Stimulated activated CD4-positive, alpha-beta T cell treated with anti-CD3 and anti-CD28 coated beads, Interleukin-15, amount 100 ng/mL, for 48 hours (primary cell): ENCODE measurements at places on chromosomes 4 and X.

DNA sequence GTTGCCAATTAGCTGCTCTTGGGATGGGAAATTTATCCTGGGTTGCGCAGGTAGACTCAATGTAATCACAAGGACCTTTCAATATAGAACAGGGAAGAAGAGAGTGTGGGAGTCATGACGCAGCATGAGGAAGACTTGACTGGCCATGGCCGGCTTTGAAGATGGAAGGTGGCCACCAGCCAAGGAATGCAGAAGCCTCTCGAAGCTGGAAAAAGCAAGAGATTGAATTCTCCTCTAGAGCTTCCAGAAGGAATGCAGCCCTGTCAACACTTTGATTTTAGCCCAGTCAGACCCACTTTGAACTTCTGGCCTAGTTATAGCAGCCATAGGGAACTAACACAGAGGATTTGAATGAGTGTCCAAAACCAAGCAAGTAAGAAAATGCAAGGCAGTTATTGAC is 14.7 kb upstream of the SH3KBP1 start:
- DNase-seq = no peak

DNA sequence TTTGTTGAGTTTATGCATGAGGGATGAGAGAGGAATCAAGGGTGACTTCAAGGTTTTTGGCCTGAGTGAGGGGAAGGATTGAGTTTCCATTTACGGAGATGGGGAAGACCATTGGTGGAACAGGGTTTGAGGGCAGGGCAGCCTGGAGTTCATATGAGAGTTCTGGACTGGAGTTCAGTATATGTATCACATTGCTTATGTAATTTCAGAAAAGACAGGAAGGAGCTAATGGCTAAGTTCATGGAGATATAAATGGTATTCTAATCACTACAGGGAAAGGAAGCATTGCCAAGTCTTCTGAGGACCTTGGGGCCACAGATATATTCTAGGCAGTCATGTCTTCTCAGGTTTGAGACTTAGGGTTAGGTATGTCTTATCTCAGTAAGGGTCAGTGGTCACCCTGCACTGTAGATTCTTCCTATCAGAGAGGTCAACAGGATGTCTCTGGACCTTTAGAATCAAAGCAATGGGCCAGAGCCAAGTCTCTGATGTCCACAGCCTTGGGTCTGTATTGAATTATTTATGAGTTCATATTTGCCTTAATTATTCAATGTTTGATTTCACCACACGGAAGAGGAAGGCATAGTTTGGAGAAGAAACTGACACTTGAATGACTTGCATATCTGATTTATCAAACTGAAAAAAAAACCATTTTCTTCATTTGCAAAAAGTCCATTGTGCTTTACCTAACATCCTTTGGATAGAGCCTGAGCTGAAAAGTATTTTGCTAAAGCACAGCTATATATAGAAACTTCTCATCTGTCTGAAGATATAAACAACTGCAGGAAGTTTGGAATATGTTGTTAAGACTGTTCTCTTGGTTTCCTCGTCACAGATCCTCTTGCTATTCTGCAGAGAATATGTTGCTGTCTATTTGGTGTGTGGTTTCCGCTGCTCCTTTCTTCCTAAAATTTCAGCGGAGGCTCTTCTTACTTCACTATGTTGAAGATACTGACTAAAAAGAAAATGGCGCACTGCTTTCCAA is 139.5 kb downstream of the PDGFRA start:
- DNase-seq = no peak

DNA sequence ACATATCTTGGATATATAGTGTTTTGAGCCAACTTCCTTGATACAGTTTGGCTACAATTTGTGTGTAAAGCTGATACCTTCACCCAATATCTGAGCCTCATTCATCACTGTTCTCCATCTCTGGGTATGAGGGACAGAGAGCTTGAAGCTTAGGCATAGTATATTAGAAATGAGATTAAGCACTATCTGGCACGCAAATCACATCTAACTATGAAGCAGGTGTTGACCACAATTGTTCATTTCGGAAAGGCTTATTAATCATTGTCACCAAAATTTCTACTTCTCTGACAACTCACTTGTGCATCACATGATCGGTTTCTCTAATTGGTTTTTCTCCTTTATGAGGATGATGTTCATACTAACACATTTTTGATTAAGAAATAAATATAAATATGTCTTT is 2.1 kb upstream of the POF1B start:
- DNase-seq = no peak

- no peak for DNase-seq
Observed at GRCh38 chr4:123017636-123018395, 95.4 kb upstream of the NUDT6 start.

- DNase-seq = no peak
Observed at GRCh38 chrX:140440876-140441275, 64.0 kb downstream of the SOX3 start.

- no peak for DNase-seq
Observed at GRCh38 chr4:127045861-127046260, 586.9 kb upstream of the INTU start.

- no peak for DNase-seq
Observed at GRCh38 chr4:185013417-185014125, 4.7 kb upstream of the HELT start.

DNA sequence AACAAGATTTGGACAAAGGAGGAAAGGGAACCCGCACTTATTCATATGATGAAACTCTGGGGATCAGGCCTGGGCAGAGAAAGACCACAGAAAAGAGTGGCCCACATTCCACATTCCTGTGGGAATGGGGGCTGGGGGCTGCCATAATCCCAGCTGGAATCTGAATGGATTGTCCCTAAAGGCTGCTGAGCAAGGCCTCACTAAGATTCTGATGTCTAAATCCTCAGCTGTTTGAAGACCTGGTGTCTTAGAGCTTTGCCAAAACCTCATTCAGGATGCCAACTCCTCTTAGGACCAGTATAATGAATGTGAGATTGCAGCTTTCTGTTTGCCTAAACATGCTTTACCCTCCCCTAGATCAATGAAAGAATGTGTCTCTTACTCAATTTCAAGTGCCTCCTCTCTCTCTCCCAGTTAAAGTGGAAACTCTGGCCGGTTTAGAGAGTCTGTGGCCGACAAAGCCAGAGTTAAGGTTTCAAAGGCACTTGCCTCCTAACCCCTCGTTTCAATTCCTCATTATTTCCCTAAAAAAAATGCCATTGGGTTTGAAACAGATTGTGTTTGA is 33.3 kb upstream of the GPC4 start:
- DNase-seq = no peak

DNA sequence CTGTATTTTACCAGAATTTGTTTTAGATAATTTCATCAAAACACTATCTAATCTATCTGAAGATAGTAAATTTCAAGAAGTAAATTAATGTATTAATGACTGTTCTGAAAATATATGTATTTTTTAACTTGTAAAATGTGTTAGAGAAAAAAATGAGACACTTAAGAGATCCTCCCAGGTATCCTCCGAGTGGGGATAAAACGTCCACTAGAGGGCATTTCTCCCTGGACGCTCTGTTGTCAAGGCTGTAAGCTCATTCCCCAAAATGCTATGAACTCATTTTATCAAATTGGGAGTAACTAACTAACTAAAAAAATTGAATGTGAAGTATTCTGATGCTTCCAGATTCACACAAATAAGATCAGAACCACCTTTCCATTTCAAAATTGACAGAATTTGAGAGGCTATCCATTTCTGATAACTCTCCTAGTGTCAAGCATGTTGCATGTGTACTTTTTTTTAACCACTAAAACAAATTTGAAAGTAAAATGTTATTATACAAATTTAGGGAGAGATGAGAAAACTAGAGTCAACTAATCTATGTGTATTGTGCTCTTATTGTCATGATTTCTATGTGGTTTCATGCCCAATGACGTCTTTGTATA is 337.3 kb upstream of the HS3ST1 start:
- DNase-seq = peak; percentile 1

GRCh38 chr4:138572007-138572406 is 329.9 kb upstream of the SLC7A11 start:
- DNase-seq = no peak

GRCh38 chr4:6540879-6541278 is 34.1 kb upstream of the MAN2B2 start:
- no peak for DNase-seq

DNA sequence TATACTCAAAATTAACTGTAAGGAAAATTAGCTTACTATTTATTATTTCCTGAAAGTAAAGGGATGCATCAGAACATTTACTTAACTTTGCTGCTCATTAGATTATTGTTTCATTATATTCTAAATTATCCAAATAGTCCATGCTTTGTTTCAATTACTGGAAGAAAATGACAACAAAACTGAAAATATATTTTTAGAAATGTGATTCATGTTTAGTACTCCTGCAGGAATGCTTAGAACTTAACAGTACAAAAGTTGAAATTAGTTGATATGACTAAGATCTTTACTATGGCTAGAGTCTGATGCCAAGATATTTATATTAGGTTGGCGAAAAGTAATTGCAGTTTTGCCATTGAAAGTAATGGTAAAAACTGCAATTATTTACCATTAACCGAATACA is 660.5 kb upstream of the PABPC4L start:
- no peak for DNase-seq

GRCh38 chr4:153939570-153939969 is 150.7 kb upstream of the SFRP2 start:
- no peak for DNase-seq

GRCh38 chr4:142435599-142436235 is 410.4 kb downstream of the INPP4B start:
- DNase-seq = no peak

DNA sequence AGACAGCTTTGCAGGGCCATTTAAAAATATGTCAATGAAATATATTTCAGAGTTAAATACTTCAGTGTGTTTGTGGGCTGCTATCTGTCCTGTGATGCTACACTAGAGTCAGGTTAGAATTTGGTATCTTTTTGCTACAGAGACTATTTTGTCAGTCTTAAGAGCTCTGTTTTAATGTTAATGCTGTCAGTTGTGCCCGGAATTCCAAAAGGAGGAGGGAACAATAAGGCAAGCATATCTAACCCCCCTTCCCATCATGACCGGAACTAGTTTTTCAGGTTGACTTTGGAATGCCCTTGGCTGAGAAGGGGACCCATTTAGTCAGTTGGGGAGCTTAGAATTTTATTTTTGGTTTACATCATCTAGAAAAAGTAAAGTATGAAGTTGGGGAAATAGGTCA is 34.9 kb upstream of the SLC25A4 start:
- DNase-seq = no peak

DNA sequence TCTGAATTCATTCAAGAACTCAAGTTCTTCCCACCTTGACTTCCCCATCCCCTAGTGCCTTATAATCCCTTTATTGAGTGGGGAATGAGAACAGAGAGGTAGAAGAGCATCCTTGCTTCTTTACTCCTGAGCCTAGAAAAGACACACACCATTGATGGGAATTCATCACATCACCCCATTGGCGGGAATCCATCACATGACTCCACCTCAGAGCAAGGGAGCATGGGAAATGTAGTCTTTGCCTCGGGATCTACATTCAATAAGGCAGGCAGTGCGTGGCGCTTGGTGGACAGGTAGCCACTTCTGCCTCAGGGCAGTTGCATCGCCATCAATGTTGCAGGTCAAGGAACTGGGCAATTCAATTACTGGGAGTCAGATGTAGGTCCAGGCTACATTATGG is 50.7 kb downstream of the MXRA5 start:
- DNase-seq = no peak

DNA sequence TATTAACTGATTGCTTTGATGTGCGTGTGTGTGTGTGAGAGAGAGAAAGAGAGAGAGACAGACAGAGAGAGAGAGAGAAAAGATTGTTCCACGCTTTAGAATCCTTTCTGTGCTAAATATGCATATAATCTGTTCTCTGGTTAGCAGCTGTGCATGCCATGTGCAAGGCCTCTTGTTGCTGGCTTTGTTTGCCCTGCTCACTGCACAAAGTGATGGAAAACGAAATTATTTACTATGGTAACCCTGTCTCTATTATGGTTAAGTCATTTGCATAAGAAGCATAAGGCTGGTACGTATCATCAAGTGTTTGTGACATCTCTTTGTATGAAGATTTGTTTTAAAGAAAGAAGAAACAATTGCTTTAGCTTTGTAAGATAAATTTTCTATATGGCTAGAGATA is 190.2 kb upstream of the POF1B start:
- DNase-seq = no peak

DNA sequence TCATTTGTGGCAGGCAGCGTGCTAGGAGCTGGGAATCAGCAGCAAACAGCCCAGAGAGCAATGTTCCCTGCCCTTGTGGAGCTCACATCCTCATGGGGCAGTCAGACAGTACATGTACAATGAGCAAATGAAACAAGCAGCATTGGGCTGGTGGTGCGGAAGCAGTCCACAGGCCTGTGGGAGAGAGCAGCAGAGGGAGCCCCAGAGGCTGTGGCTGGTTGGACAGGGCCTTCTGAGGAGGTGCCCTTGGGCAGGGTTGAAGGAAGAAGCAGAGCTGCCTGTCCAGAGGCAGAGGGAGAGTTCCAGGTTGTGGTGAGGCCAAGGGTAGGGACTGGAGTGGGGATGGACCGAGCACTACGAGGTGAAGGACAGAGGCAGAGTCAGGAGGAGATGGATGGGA is 22.5 kb downstream of the MMGT1 start:
- no peak for DNase-seq

GRCh38 chr4:115418635-115419396 is 305.4 kb upstream of the NDST4 start:
- DNase-seq = no peak

- DNase-seq = no peak
Observed at GRCh38 chrX:155767876-155768769, 113.0 kb upstream of the VAMP7 start.

- no peak for DNase-seq
Observed at GRCh38 chr4:17370818-17371217, 141.1 kb downstream of the QDPR start.

- DNase-seq = no peak
Observed at GRCh38 chr4:70678383-70678999, 9.8 kb upstream of the UTP3 start.

- no peak for DNase-seq
Observed at GRCh38 chr4:76326515-76326914, 20.0 kb downstream of the STBD1 start.

DNA sequence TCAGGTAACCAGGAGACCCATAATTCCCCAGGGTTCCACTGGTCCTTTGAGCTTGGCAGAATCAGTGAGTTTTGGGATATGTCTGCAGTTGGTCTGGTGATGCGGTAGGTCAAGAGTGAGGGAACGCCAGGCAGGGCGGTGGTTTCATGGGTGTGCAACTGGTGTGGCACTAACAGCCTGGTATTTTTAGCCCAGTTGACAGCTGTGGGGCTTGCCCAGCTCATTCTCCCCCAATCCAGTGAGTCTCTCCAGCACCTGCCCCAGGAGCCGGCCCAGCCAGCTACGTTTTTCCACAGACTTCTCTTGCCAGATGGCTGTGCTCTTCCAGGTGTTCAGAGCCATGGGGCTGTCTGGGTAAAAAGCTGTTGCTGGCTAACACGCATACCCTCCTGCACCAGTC is 1019.9 kb downstream of the CCSER1 start:
- DNase-seq = no peak

DNA sequence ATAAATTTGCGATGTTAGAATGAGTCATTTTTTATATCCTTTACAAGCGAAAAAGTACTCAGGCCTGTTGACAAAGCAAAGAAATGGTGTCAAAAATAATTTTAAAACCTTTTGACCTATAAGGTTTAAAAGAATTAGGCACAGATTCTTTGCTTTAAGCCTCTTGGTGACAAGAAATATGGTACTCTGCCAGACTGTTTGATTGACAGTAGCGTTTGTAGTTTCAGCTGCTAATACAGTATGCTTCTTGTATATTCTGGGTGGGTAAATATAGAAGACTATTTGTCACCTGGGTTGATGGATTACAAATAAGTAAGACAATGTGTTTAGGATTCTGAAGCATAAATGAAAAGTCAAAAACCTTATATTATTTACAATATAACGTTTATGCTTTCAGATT is 193.1 kb upstream of the PITX2 start:
- no peak for DNase-seq

GRCh38 chr4:172794307-172794703 is 374.3 kb upstream of the GALNT7 start:
- DNase-seq = no peak

GRCh38 chrX:147875866-147876596 is 35.7 kb upstream of the FMR1 start:
- no peak for DNase-seq
